ENCODE measurements at places on chromosomes 11 and 22.

- DNase-seq: no peak
Measured at GRCh38 chr11:76266286-76267100, 60.2 kb upstream of the WNT11 start.

DNA sequence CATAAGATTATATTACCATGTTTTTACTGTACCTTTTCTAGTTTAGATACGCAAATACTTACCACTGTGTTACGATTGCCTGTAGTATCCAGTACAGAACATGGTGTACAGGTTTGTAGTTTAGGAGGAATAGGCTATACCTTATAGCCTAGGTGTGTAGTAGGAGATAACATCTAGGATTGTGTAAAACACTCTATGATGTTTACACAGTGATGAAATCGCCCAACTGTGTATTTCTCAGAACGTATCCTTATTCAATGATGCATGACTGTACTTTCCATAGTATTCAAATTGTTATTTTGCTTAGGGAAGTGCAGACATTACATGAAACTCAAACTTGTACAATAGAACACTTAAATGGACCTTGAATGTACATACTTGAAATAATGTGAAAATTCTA, 188.1 kb upstream of the PDGFD start:
- no peak for DNase-seq

DNA sequence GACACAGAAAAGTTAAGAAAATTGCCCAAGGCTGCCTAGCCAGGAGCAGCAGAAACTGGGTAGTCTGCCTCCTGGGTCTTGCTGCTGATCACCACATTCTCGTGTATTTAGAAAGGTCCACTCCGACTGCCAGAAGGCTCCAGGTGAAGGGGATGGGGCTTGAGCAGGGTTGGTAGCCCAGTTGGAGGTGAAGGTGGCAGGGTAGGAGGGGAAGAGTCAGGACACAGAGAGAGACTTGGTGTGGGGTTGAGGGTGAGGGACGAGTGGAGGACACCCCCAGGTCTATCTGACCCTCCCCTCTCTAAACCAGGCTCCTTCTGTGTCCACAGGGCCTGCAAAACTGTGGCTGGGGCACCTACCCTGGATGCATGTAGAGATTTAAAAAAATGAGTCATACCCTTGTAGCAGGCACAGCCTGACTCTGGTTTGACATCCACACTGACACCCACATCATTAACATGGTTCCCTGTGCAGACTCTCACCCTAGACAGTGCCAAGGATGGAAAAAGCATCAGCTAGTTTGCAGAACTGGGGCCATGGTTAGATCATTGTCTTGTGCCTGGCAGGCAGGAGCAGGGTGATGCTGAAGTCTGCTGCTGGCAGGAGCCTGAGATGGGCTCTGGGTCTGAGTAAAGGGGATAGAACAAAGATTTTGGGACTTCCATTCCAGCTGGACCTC, 273.2 kb downstream of the TENM4 start:
- no peak for DNase-seq

DNA sequence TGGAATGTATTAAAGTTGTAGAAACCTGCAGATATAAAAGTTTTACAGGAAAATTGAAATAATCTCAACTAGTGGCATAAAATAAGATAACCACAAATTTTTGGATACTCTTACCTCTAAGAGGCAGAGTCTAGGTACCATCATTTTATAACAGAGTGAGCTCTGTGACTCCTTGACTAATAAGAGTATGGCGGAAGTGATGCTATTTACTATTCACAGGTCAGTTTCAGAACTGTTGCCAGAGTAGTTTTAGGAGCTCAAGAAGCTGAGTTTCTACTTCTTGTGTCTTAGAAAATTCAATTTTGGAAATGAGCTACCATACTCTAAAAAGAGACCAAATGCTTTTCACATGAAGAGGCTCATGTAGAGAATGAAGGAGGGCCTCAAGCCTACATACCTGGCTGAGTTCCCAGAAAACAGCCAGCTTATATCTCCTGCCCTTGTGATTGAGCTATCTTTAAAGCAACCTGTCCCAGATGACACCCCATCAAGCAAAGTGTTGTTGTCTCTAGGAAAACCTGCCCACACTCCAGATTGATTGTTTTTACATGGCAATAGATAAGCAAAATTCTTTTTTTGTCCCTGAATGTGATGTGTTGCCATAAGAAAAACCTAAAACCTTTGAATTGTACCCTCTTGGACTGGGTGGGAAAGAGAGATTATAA, 712.8 kb upstream of the CNTN5 start:
- no peak for DNase-seq

- DNase-seq: no peak
Measured at GRCh38 chr11:1129143-1129610, 28.6 kb upstream of the MUC5AC start.

GRCh38 chr22:37229805-37230672, 14.0 kb downstream of the RAC2 start:
- DNase-seq: no peak

- DNase-seq: no peak
Measured at GRCh38 chr11:47518212-47518964, 34.5 kb downstream of the CELF1 start.

DNA sequence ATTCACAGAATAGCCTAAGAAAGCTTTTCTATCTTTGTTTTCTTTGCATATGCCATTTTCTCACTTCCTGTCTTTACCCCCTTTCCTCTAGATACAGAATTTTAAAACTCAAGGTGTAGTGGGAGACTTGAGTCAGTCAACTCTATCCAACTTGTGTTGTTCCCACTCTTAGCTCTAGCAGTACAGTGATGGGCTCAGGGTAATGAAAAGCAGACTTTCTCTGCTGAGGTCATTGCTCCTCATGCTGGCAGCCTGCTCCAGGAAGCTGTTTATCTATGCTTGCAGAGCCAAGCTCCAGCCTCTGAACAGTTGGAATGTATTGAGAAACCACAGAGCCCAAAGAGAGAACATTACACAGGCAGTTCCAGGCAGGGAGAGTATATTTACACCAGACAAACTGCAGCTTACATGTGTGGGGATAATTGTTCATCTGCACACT, 68.1 kb downstream of the CSTPP1 start:
- no peak for DNase-seq

DNA sequence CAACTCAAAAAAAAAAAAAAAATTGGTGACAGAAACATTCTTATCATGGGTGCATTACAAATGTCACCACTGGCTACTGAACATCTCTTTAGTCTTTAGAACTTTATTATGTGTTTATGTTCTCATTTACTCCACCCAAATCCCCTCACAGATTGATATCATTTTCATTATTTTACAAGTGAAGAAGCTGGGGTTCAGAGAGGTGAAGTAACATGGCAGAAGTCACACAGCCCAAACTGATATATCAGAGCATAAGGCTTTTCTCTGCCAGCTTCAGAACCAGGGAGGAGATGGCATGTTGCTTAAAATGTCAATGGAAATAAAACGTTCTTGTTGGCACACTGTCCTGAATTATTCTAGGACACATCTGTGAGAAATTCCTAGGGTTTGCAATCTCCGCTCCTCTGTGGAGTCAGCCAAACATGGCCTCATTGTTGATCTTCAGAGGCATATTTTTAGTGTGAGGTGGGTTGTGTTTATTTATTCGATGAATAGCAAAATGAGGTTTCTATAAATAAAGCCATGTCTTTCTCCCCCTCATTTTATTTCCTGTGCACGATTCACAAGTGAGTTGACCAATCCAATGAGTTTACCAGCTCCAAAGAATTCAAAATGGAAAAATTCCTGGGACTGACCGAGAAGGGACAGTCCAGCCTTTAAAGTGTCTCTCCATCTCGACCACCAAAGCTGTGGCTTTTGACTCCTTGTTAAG, 72.9 kb upstream of the ANO1 start:
- DNase-seq: no peak

- no peak for DNase-seq
Measured at GRCh38 chr11:129691142-129691541, 124.5 kb upstream of the TMEM45B start.

GRCh38 chr11:23192256-23192655, 332.0 kb upstream of the CCDC179 start:
- no peak for DNase-seq

DNA sequence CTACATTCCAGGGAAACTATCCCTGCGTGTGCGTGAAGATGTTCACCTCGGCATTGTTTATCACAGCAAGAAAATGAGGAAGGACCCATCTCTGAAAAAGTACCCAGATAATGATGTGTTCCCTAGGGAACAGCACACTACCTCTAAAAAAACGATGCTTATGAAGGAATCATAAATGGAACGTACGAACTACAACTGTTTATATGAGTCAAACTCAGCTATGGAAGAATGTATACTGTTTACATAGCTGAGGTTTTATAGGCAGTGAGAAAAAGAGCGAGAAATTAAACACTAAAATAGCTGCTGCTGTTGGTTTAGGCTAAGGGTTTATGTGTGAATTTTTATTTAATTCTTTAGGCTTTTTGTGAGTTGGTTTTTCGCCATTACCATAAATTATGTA, 48.9 kb downstream of the APOL1 start:
- no peak for DNase-seq

DNA sequence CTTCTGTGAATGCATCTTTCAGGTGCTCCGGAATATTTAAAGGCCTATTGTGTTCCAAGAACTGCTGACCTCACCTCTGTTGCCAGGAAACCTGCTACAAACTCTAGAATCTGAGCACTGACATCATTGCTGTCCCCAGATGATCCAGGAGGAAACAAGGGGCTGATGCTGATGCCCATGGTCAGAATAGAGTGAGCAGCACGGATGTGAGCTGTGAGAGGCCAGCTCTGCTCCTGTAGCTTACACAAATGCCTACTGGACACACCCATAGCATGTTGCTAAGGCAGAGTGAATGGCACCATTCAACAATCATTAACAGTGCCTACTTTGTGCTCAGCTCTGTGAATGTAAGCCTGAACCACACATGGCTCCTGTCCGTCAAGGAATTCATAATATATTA, 276.7 kb upstream of the API5 start:
- DNase-seq: no peak

DNA sequence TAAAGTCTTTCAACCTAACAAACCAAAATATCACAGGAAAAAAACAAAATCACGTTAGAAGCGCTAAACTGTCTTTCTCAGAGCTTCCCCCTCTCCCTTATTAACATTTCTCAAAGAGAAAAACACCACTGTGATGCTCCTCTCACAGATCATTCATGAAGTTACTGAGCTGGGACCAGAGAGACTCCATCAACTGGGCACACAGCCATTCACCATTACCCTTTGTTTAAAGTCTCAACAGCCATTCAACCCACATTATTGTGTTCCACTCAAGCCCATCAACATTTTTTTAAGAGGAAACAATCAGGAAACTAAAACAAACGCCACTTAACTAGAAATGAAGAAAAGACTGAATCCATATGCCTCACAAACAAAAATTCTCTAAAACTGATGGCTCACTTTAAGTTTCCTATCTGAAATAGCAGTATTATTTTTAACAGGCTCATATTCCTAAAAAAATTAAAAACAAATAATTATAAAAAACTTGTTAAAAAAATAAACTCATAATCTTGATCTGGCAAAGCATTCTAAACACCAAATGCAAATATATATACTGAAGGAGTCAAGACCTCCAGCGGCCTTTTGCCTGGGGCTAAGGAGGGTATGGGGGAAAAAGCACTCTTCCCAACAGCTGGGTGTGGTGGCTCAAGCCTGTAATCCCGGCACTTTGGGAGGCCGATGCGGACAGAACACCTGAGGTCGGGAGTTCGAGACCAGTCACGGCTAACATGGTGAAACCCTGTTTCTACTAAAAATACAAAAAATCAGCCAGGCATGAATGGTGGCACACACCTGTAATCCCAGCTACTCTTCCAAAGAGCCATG, 14.0 kb downstream of the CELF1 start:
- peak; percentile 75 for DNase-seq

- DNase-seq: no peak
Measured at GRCh38 chr11:119592642-119593041, 136.4 kb downstream of the NECTIN1 start.

- DNase-seq: no peak
Measured at GRCh38 chr11:2547806-2548205, 103.0 kb downstream of the KCNQ1 start.

DNA sequence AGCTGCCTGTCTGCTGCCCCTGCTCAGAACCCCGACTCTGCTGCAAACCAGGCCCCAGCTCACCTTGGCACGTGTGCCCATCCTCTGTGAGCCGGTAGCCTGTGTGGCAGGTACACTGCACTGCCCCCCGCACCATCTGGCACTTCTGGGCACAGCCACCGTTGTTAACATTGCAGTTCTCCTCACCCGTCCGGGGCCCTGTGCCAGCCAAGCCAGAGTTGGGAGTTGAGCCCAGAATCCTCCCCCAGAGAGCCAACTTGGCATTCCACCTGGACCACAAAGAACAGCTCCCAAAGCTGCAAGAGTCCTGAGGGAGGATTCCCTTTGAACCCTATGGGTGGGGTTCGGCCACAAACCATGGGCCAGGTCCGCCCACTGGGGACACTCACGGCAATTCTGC, 22.5 kb downstream of the LRP4 start:
- DNase-seq: peak; percentile 17

GRCh38 chr11:7613394-7613720, 59.9 kb downstream of the CYB5R2 start:
- no peak for DNase-seq

GRCh38 chr11:126268361-126268707, 361 bp downstream of the SRPRA start:
- DNase-seq: peak; percentile 59

DNA sequence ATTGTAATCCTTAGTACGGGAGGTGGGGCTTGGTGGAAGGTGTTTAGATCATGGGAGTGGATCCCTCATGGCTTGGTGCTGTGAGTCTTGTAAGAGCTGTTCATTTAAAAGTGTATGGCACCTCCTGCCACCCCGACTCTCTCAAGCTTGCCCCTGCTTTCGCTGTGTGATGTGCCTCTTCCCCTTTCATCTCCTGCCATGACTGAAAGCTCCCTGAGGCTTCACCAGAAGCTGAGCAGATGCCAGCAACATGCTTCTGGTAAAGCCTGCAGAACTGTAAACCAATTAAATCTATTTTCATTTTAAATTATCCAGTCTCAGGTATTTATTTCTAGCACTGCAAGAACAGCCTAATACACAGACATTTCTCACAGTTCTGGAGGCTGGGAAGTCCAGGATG, 40.8 kb downstream of the GAB2 start:
- DNase-seq: no peak

DNA sequence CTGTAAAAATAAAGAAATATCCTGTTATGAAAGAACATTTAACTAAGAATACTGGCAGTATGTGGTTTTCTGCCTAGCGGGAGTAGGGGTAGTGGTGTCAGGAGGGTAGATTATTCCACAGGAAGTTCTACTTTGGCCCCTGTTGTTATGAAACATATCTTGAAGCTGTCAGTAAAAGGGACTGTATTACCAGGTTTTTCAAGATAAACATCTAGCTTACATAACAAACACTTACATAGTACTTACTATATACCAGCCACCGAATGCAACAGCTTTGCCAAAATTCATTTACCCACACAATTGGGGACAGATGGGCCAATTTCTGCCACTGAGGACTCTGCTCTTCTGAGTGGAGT, 3.7 kb downstream of the TMEM123 start:
- DNase-seq: no peak

- DNase-seq: no peak
Measured at GRCh38 chr11:75496305-75496752, 29.4 kb downstream of the GDPD5 start.

DNA sequence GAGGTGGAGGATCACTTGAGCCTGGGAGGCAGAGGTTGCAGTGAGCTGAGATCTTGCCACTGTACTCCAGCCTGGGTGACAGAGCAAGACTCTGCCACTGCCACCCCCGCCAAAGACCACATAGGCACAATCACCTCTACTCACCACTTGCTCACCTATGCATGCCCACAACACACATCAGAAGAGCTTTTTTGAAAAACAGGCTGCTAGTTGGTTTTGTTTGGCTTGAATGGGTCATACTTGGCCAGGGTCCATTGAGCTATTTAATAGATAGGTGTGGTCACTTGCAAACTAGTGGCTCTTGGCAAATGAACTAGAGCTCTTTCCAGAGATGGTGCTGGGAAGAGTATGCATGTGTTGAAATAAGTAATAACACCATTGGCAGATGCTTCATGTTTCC, 80.1 kb downstream of the EMSY start:
- peak; percentile 1 for DNase-seq
